ENCODE measurements at places on chromosomes 1 and 21. TPM values are rescaled to one million over a fixed set of nuclear protein-coding genes. Genes with fewer than 3 reads are reported as not detected.

RSPH1 gene
- total RNA-seq = 0.82 TPM

GRIK3 gene
- 0.05 TPM for total RNA-seq

KAZN gene
- total RNA-seq = 10.1 TPM

HMGCS2 gene
- not detected for total RNA-seq

IQGAP3 gene
- total RNA-seq = 13.1 TPM

RNU11 gene
- not detected for total RNA-seq

TMEM240 gene
- total RNA-seq = 6.6 TPM

OPRD1 gene
- total RNA-seq = 9.7 TPM

KIF17 gene
- 1.8 TPM for total RNA-seq

CGN gene
- 50.7 TPM for total RNA-seq

DRAXIN gene
- total RNA-seq = 0.46 TPM

S100A12 gene
- total RNA-seq = not detected

DPT gene
- total RNA-seq = not detected

DTL gene
- 11.6 TPM for total RNA-seq

LRRC41 gene
- 73.5 TPM for total RNA-seq

PLCH2 gene
- not detected for total RNA-seq

FGGY gene
- 41.2 TPM for total RNA-seq

SLC45A3 gene
- 9.2 TPM for total RNA-seq

MAN1C1 gene
- 29.1 TPM for total RNA-seq

CFAP57 gene
- total RNA-seq = 0.49 TPM

MYOC gene
- total RNA-seq = not detected

PGLYRP3 gene
- 1.1 TPM for total RNA-seq

RORC gene
- total RNA-seq = 1.0 TPM

C8A gene
- total RNA-seq = not detected

CREG1 gene
- 22.2 TPM for total RNA-seq

IER5 gene
- 18.0 TPM for total RNA-seq

PIGC gene
- 23.7 TPM for total RNA-seq

OR10J1 gene
- total RNA-seq = not detected

SPRR2F gene
- not detected for total RNA-seq

NDUFS5 gene
- 200 TPM for total RNA-seq

RPTN gene
- total RNA-seq = not detected

MX2 gene
- 5.4 TPM for total RNA-seq

Measured in endothelial cell (in vitro differentiated cells).